ENCODE measurements at places on chromosomes 4 and X.

DNA sequence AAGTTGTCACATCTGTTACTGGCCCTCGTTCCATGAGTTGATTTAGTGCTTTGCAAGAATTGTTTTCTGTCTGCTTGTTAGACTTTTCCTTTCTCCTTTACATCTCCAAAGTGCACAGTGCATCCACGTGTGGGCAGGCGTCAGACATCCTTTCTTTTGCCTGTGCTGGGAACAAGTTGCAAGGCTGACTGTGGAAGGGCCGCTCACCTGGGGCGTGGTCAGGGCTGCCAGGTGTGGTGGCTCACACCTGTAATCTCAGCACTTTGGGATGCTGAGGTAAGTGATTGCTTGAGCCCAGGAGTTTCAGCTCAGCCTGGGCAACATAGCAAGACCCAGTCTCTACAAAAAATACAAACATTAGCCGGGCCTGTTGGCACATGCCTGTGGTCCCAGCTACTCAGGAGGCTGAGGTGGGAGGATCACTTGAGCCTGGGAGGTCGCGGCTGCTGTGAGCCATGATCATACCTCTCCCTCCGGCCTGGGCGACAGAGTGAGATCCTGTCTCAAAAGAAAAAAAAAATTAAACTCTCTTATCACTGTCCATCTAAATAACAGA, 46.2 kb downstream of the RGS12 start:
- DNase-seq: no peak

DNA sequence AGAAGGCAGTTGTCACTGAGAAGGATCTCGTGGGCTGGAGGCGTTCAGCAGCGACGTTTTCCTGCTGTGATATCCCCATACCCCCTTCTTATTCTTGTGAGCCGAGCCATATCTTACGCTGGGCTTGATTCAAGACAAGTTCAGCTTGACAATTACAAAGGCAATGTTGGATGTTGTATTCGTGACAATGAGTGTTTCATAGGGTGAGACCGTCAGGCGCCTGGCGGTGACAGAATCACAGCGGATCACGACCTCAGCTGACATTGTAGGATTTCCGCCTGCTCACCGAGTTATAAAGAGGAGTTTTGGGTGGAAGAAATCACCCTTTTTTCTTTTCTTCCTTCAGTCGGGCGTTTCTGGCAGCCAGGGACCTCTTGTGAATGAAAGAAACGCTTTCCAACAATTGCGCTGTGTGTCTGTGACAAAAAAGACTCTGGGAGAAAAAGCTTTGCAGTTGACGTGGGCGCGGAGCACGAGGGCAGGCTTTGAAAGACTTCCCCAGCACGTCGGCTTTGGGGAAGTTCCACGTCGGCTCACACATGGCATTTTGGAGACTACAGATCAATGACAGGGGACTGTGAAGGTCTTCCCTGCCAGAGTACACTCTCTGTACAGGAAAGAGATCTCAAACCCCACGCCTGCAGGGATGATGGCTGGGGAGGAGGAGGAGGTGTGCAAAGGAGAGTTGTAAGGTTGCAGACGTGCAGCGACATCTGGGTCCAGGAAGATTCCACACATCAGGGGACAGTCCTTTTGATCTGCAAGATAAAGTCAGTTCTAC, 135.4 kb downstream of the CRLF2 start:
- DNase-seq: no peak

GRCh38 chr4:170306208-170306607, 216.5 kb upstream of the AADAT start:
- no peak for DNase-seq

GRCh38 chrX:134631426-134632346, 26.6 kb downstream of the PLAC1 start:
- no peak for DNase-seq

DNA sequence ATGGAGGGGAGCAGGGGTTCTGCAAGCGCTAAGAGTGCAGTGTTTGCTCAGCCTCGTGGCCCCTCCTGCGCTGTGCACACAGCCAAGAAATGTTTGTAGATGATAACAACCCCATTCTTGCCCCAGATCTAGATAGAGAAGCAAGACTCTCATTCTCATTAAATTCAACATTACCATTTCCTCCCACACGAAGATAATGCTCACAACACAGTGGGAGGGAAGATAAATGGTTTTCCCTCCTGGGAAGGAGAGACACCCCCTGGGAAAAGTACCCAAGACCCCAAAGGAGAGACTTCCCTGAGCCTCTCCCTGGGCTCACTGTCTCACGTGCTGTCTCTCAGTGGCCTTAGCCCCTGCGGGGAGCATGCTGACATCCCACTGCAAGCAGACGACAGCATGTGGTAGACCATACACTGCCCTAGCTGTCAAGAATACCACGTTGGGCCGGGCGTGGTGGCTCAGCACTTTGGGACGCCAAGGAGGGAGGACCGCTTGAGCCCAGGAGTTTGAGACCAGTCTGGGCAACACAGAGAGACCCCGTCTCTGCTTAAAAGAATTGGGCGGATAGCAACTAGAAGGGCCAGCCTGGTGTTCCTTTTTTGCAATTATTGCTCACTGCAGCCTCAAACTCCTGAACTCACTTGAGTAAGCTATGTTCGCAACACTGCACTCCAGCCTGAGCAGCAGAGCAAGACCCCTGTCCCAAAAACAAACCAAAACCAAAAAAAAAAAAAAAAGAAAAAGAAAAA, 34.9 kb upstream of the IQSEC2 start:
- no peak for DNase-seq

DNA sequence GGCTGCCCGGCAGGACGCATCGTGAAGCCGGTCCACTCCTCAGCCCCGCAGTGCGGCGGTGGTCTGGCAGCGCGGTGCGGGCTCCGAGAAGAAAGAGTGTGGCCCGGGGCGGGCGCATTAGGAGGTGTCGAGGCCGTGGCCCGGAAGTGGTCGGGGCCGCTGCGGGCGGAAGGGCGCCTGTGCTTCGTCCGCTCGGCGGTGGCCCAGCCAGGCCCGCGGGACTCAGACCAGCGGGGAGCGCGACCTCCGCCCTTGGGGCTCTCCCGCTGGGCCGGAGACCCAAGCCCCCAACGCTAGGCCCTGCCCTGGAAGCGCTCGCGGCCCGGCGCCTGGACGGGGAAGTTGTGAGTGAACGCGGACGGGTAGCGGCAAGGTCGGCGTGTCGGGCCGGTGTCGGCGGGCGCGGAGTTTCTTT, 60.0 kb downstream of the HS3ST1 start:
- no peak for DNase-seq

GRCh38 chr4:88751258-88752075, 53.8 kb upstream of the NAP1L5 start:
- DNase-seq: no peak

DNA sequence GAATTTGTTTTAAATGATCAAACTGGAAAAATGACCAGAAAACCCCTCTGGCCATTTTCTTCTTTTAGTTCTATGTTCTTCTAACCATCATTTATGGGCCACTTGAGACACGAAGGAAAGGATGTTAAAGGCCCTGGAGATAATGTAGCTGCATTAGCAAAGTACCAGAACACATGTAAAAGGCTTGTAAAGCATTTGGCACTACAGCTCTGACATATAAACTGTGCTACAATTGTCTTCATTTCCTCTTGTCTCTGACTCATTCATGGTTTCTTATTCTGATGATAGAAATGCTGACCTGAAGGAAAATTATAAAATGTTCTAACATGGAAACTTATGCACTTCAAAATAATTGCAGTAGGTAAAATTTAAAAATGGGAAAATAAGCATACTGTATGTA, 388.7 kb downstream of the FAT4 start:
- no peak for DNase-seq

DNA sequence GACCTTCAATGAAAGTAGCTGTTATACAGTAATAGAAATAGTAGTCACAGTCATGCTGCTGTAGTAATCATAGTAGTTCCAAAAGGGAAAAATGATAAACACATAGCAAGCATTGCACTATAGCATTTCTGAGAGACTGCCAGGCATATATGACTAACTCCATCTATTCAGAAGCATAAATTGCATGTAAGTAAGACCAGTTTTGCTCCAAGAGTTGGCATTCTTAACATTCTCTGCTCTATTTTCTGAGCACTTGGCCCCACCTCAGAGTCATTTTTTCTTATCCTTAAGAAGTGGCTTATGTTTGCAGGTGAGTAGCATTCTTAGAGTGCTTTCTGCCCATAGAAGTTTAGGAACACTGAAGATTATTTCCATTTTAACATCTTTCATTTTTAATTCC, 490.3 kb upstream of the TECRL start:
- DNase-seq: no peak

DNA sequence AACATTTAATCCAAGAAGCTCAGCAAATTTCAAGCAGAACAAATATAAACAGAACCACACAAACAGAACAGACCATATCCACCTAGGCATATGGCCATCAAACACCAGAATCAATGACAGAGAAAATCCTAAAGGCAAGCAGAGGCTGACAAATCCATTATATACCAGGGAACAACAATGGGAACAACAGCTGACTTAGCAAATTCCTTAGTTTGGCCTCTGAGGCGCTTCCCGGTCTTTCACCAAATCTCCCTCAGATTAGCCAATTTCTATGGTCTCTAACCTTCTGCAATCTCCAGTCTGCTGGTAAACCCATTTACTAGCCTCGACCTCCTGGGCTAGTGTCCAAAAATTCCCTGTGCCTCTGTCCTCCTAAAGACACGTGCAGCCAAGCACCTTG, 59.2 kb downstream of the GPR143 start:
- DNase-seq: no peak

All from H9 (cell line).